ENCODE measurements at places on chromosomes 13 and 19.

DNA sequence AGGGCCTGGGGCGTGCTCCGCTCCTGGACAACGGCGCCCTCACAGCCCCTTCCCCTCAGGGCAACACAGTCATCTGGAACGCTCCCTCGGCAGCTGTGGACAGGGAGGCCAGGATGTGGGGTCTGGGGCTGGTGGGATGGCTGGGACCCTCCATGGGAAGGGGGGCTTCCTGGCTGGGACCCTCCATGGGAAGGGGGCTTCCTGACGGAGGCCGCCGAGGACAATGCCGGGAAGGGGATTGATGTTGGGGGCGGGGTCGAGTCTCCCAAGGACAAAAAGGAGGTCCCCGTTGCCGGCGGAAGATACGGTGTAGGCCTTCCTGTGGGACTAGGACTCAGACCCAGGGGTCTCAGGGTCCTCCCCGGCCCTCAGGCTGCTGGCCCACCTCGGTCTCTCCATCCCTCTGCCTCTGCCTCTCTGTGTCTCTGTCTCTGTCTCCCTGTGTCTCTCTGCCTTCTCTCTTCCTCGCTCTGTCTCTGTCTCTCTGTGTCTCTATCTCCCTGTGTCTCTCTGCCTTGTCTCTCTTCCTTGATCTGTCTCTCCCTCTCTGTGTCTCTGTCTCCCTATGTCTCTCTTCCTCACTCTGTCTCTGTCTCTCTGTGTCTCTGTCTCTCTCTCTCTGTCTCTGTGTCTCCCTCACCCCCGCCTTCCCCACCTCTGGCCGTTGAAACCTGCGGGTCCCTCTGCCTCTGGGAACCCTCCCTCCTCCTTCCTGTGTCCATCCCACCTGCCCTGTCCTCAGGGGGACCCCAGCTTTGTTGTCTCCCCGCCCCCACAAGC lies 2.7 kb upstream of the MADCAM1 start:
- DNase-seq, result no peak

GRCh38 chr13:49641801-49642291 lies 13.5 kb downstream of the ARL11 start:
- peak; percentile 38 for DNase-seq

GRCh38 chr13:70172946-70173597 lies 64.8 kb upstream of the KLHL1 start:
- DNase-seq, result no peak

DNA sequence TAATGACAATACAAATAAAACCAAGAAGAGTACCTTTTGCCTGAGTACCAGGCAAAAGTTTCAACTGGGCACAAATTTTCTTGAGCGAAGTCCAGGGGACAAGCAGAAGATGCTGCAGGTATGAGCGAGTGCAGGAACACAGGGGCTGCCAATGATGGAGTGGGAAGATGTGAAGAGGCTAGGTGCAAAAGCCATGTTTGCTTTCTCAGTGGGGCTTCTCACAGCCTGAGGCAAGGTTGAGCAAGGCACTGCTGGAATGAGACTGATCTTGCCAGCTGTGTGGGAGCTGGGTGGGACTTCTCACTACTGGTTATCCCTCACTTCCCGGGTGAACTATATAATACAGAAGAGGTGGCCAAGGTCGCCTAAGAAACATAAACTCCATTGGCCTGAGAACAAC lies 1200.7 kb downstream of the SLITRK1 start:
- no peak for DNase-seq

- DNase-seq, result no peak
Measured at GRCh38 chr13:100951016-100951415, 276.4 kb upstream of the TMTC4 start.

- DNase-seq, result no peak
Measured at GRCh38 chr19:46766569-46767317, 20.5 kb upstream of the STRN4 start.

- no peak for DNase-seq
Measured at GRCh38 chr19:3325451-3325850, 40.9 kb upstream of the NFIC start.

DNA sequence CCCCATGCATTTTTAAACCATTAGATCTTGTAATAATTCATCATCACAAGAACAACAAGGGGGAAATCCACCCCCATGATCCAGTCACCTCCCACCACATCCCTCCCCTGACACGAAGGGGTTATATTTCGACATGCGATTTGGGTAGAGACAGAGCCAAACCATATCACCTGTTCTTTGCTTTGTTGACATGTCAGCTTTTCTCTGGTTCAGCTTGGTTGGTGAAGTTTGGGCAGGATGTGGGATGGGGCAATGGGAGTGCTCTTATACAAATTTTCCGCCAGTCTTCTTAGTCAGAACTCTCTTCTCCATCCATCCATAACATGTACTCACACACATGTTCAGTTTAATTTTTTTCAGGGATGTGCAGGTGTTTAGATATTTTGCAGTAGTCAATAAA lies 12.9 kb downstream of the TPP2 start:
- no peak for DNase-seq

GRCh38 chr19:54731191-54731590 lies 6.9 kb downstream of the KIR3DL3 start:
- no peak for DNase-seq

DNA sequence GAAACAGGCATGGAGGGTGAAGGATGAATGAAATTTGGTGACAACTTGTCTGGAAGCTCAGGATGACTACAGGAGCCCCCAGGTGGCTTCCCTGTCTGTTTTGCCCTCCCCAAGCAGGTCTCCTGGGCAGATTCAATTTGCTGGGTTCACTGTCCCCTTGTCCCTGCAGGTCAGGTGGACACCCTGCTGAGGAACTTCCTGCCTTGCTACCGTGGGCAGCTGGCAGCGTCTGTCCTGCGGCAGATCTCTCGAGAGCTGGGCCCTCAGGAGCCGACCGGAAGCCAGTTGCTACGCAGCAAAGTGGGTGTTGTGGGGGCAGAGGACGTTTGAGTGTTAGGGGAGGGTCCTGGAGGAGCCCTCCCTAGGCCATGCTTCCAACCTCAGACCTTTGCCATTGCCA lies 19.1 kb downstream of the PGLS start:
- no peak for DNase-seq

- no peak for DNase-seq
Measured at GRCh38 chr13:44493213-44493812, 82.8 kb downstream of the TSC22D1 start.

DNA sequence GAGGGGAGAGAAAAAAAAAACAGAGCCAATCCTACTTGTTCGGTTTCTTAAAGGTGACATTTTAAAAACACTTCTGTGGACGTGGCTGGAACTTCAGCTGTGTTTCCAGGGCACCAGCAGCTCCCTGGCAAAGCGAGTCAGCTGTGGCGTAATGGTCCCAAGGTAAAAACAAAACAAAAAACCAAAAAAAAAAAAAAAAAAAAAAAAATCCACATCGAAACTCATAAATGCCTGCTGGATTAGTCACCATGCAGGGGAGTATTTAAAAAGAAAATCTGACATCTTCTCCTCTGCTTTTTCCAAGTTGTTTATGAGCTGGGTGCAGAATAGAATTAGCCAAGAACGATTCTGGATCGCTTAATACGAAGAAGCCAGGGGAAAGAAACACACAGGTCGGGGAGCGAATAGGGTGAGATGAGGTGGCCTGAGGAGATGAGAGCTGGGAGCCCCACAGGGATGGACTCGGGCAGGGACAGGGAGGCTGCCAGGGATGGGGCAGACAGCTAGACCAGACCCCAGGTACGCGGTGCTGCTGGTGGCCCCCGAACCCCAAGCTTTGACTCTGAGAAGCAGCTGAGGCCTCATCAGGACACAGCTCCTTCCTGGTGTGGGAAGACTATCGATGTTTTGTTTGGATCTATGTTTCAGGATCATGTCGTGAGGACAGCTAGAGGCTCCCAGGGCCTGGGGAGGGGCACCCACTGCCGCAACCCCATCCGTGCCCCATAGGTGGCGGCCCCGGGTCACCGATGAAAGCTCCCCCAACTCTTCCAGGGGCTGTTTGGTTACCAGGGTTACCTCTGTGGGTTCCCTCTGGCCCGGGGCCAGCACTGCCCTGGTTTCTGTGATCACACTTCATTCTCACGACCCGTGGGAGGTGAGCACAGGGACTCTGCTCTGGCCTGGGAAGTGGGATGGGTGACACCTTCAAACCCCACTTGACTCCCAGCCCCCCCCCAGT lies 3.1 kb upstream of the CTXN1 start:
- no peak for DNase-seq

GRCh38 chr13:59364641-59365085 lies 799.1 kb downstream of the DIAPH3 start:
- DNase-seq, result peak; percentile 4

DNA sequence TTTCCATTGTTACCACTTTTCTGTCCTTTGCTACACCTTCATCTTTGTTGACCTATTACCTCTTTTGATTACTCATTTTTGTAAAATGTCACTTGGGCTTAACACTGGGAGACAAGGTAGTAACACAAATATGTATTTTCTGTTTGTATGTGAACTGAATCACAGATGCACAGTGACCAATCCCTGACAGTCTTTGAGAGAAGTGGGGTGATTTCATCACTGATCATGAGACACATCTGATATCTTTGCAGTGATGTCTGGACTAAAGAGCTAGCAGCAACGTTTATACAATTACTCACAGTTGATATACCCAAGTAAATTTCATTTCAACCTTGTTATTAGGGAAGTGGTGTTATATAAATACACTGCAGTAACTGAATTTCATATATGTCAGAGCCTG lies 1397.4 kb upstream of the SPRY2 start:
- DNase-seq, result no peak

GRCh38 chr13:31775148-31775547 lies 35.8 kb downstream of the RXFP2 start:
- DNase-seq, result no peak

GRCh38 chr13:43916828-43917227 lies 37.1 kb downstream of the LACC1 start:
- no peak for DNase-seq

GRCh38 chr13:38670627-38671026 lies 16.2 kb upstream of the FREM2 start:
- no peak for DNase-seq

DNA sequence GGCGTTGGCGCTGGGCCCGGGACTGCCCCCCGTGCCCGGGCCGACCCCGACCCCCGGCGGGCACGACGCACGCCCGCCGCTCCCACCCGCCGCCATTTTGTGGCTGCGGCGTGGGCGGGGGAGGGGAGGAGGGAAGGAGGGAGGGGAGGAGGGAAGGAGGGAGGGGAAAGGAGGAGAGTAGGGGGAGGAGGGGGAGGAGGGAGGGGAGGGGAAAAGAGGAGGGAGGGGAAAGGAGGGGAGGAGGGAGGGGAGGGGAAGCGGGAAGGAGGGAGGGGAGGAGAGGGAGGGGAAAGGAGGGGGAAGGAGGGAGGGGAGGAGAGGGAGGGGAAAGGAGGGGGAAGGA lies at the start of gene BTBD2:
Gene BTBD2 (minus strand): TSS at position 107 of the 343 bp plus-strand sequence. CDS start 11 bp downstream, at position 96.
- no peak for DNase-seq

DNA sequence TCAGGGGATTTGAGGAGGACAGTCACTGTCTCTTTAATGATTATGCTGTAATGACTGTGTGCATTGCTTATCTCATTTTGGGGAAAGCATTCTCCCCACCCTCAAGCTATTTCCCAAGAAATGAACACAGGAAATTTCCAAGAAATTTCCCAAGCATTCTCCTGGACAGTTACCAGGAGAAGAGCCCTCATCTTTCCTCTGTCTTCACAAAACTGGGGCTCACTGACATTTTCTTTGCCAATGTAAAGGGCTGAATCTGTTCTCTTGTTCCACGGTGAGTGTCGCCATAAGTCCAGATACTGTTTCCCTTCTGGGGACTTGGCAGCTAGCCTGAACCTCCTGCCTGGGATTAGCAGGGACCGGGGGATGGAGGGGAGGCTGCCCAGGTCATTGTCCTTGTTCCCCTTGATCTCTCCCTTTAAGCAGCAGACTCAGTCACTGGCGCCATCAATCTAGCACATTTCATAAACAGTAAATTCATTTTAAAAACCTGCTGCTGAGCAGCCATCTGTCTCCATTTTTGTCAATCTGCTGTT lies 172.8 kb downstream of the DNAJC15 start:
- DNase-seq, result peak; percentile 7

GRCh38 chr13:77000475-77000874 lies 8.6 kb downstream of the CLN5 start:
- no peak for DNase-seq

- DNase-seq, result peak; percentile 82
Measured at GRCh38 chr13:106143930-106144709, 391.3 kb downstream of the EFNB2 start.

GRCh38 chr13:30735025-30735871 lies at the start of gene ALOX5AP:
Gene ALOX5AP (plus strand): TSS chr13:30735543. CDS start chr13:30735606, 63 bp downstream.
- DNase-seq, result no peak

DNA sequence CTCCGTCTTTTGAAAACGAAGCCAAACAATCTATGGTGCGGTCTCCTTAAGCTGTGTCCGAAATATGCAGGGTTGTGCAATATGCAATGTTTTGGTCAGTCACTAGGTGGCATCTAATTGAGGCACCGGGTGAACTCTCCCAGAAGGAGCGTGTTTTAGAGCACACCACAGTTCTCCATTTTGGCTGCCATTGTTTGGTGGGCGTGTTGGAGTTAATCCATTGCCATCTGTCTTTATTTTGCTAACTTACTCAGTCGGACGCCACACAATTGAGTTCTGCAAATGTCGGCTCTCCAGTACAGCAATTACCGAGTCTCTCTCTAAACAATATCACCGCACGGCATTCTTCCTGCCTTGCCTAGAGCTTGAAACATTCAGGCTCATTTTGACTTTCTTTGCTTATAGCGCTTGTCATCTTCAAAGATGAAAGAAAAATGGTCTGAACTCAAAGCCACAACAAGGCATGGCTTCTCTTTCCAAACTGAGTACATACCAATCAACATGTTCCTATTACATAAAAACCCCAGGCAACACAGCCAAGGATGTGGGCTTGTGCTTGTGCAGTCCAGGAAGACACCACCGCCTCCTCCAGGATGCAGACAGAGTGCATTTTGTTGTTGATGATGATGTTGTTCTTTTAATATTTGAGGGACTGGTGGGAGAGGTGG lies 182.0 kb upstream of the SERP2 start:
- DNase-seq, result peak; percentile 90

DNA sequence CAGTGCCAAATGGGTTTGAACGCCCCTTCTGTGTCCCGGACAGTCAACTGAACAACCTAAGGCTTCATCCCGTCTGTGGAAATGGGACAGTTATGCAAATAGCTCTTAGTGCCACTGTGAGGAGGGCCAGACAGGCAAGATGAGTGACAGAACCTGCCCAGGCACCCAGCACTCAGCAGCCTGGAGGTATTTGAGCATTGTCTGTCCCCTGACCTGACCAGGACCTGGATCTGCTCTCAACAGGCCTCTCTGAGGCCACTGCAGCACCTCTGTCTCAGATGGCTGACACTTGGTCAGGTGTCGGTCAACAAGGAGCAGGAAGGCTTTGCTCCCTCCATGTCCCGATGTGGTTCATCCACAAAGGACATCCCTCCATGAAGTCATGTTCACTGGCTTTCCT lies 67.9 kb downstream of the CCDC70 start:
- DNase-seq, result peak; percentile 32

DNA sequence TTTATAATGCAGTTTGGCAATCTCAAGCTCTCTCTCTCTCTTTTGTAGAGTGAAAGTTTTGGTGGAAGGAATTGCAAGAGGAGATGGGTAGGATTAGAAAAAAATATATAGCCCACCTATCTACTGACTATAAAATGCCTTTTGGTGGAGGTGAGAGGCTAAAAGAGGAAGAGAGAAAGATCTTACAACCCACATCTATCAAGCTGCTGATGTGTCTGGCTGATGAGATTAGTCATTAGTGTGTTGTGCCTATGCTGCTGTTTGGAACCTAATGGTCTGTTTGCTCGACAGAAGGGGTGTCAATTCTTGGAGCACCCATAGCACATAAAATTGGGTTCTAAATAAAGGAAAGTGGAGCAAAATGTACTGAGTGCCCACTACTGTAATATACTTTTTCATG lies 411.0 kb downstream of the HS6ST3 start:
- DNase-seq, result no peak
